Smooth muscle cell of the brain vasculature (primary cell): ENCODE measurements at places on chromosomes 5 and 9.

DNA sequence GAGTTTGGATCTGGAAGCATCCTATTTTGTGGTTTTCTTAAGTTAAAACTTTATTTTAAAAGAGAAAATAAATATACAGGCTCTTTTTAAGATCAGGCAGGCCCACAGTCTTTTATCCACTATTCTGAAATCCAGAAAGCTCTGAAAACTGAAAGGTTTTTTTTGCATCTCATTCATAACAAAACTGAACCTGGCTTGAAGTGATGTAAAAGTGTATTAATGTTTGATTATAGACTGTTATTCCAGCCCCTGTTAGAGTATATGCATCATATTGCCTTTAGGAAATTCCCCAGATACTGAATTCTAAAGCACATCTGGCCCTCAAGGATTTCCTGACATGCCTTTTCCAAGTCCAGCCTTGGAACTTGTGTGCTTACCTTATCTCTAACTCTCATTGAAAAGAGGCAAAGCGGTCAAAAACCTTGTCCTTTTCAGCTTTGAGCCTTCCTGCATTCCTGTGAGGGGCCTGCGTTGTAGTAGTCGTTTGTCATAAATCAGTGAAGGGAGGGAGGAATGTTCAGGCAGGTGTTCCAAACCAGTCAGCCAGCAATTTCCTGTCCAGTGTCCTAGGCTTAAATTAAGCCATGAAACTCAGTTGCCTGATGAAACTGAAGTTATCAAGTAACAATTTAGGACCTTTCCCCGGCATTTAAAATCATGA lies 110.4 kb downstream of the TLE4 start:
- no peak for DNase-seq

GRCh38 chr5:57891443-57891842 lies 408.8 kb upstream of the ACTBL2 start:
- no peak for DNase-seq

- no peak for DNase-seq
Measured at GRCh38 chr9:35350212-35350611, 139.7 kb upstream of the RUSC2 start.

DNA sequence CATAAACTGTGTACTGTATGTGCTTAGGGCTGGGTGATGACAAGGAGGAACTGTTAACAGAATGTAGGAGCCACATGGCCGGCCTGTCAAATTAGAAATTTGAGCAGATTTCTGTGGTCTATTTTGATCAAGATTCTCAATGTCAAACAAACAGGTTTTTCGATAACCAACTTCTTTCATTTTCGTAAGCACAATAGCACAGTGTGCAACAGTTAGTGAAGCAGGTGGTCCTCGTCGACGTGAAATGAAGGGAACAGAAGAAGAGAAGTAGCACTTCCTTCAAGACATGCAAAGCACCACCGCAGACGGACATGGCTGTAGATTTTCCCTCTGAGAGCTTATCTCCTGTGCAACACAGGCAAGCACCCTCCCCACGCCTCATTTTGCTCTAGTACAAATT lies 252.1 kb downstream of the CRB2 start:
- no peak for DNase-seq

- DNase-seq = no peak
Measured at GRCh38 chr5:91144491-91145332, 238.4 kb downstream of the ARRDC3 start.

DNA sequence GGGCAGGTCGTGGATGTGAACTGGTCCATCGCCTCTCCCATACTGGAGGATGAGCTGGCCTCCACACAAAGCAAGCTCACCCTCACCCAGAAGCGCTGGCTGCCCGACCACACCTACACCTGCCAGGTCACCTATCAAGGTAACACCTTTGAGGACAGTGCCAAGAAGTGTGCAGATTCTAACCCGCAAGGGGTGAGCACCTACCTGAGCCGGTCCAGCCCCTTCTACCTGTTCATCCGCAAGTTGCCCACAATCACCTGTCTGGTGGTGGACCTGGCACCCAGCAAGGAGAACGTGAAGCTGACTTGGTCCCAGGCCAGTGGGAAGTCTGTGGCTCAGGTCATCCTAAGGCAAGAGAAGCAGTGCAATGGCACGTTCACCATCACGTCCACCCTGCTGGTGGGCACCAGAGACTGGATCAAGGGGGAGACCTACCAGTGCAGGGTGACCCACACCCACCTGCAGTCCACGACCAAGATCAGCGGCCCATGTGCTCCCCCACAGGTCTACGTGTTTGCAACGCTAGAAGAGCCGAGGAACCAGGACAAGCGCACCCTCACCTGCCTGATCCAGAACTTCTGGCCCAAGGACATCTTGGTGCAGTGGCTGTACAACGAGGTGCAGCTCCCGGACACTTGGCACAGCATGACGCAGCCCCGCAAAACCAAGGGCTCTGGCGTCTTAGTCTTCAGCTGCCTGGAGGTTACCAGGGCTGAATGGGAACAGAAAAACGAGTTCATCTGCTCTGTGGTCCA lies 71.3 kb downstream of the INSL6 start:
- DNase-seq = no peak

GRCh38 chr9:130290291-130291181 lies 25.0 kb downstream of the HMCN2 start:
- no peak for DNase-seq

DNA sequence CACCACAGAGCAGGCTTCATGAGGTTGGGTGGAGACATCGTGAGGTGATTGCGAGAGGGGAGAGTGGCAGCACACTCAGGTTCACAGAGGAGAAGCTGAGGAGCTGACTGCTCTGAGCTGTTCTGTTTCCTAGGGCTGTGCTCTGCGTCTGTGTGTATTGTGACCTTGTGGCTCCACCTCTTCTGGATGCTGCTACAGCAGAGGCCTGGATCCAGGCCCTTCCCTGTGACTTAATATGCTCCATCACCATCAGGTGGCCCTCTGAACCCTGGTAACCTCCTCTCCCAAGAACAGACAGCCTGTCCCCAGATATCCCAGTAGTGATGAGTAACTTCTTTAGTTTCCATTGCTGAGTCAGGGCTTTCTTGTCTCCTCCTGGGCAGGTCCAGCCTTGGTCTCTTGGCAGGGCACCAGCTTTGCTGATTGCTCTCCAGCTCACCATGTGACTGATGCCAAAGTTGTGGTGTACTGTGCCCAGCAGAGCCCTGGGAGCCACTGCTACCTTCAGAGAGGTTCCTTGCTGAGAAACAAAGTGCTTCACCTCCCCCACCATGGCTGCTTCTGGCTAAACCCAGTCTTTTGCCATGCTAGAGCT lies 212.8 kb upstream of the CHD1 start:
- DNase-seq = no peak

GRCh38 chr9:70111042-70111602 lies 67.5 kb downstream of the MAMDC2 start:
- peak; percentile 65 for DNase-seq

GRCh38 chr5:90334741-90335140 lies 74.8 kb downstream of the CETN3 start:
- no peak for DNase-seq

DNA sequence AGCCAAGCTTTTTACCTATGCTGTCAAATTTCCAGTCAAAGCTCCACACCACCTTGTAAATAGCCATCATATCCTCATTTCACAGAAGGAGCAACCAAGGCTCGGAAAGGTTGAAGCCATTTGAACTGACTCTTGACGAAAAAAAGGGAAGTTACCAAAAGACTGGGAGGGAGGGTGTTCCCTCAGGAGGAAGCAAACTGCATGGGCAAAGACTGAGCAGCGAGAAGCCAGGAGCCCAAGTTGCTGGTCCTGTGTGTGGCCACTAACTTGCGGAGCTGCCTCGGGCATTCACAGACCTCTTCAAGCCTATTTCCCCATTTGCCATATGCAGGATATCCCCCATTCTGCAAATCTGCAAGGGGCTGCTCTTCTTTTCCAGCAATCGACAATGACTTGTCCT lies 37.4 kb downstream of the TTLL11 start:
- no peak for DNase-seq

DNA sequence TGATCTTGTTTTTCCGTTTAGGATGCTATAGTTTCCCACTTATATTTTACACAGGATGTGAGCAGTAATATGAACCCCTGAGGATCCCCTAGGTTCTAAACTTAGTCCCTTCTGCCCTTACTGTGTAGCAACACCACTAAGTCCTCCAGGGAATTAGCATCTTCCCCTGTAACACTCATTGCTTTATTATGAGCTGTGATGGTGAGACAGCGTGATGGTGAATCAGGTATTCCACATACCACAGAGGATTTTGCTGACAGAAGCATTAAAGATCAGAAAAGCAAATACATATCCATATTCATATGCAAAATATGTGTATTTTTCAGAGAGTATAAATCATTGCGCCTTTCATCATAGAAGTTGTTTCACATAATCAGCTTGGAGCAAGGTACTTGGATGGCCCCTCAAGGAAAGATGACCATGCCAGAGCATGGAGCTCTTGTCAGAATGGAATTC lies 317.0 kb downstream of the ICE1 start:
- no peak for DNase-seq

GRCh38 chr5:150573216-150573615 lies 65.3 kb downstream of the NDST1 start:
- DNase-seq = no peak
